Activated T-helper 17 cell treated with anti-CD3 and anti-CD28 coated beads, Interleukin-2, amount 50 U/mL, for 72 hours (primary cell): ENCODE measurements at places on chromosomes 2 and 18. TPM values are rescaled to one million over a fixed set of nuclear protein-coding genes. Genes with fewer than 3 reads are reported as not detected.

DNA sequence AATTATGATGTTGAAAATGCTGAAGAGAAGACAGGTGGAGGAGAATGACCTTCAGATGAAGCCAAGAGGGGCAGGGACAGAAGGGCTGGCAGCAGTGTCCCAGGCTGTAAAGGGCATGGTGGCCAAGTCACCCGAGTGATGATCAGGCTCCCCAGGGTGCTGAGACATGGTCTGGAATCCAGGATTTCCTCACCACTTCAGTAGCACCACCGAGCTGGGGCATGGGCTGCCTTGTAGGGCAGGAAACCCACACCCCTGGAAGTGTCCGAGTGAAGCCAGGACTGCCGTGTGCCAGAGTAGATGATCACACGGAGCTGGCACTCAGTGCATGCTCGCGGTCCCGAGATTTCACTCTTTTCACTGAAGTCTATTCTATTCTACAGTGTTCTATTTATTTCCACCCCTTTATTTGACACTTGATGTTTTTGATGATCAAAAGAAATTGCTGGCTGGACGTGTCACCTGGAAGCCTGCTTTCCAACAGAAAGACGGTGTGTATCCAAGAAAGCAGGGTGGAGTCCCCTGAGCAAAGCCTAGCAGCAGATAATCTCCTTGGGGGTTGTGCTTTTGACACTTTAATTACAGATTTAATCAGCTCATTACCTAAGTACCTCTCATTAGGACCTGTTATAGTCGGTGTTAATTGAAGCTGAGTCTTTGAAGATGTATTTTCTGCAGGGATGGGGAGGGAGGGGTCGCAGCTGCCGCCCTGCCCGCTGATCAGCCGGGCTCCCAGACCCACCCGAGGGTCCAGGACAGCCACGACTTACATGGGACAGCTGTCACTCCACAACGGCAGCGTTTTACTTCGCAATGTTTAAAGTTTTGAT, 92.3 kb downstream of the SEPTIN10 start:
- ATAC-seq = no peak

GRCh38 chr18:74818516-74819175, 221.0 kb downstream of the ZNF407 start:
- ATAC-seq = no peak

DNA sequence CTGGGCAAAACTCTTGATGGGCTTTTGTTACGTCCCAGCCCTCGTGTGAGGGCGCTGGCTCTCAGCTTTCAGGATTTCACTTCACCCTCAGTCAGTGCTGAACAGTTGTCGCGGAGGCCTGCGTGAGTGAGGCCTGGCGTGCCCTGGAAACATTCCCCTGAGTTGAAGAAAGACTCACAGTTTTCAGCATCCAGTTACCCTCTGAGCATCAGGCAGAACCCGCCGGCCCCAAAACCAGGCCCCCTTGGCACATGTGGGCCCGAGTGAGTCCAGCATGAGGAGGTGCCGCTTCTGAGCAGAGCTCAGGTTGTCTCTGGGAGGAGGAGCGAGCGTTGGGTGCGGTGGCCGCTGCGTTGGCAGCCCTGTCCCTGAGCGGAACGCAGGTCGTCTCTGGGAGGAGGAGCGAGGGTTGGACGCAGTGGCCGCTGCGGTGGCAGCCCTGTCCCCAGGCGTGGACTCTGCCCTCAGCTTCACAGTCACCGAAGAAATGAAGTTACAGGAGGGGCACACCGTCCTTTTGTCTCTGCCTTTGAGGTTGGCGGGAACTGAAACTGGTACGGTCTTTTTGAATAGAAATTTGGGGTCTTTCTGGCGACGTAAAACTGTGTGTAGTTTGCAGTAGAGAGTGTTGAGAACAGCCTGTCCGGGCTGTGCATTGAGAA, at the start of gene NEU4:
Gene NEU4 (plus strand): TSS at position 473 of the 662 bp plus-strand sequence. CDS start 5,292 bp downstream, outside the sequence.
- no peak for ATAC-seq

DNA sequence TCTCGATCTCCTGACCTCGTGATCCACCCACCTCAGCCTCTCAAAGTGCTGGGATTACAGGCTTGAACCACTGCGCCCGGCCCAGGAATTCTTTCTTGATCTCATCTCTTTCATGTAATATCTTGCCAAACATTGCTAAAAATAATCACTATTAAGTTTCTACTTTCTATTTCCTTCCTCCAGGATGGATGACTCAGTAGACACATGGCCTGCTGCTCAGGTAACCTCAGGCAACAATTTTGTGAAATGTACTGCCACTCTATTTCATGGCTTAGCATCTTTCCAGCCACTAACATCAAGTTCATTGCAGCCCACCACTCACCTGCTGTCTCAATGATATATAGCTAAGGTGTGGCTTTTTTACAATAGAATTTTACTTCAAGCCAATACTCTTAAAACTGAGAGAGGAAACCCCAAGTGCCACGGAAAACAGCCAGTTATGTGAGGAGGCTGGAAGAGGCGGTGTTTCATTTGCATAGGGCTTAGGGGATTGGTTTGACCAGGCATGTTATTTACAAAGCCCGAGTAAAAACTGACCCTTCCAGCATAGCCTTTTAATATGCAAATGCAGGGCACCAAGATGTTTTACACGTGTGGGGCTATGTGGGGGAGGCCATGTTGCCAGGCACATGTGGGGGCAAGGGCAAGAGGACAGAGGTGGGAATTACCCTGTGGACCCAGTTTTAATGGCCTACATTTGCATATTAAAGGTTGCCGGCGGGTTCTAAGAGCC, 11.3 kb upstream of the SUMO1 start:
- ATAC-seq = no peak

DNA sequence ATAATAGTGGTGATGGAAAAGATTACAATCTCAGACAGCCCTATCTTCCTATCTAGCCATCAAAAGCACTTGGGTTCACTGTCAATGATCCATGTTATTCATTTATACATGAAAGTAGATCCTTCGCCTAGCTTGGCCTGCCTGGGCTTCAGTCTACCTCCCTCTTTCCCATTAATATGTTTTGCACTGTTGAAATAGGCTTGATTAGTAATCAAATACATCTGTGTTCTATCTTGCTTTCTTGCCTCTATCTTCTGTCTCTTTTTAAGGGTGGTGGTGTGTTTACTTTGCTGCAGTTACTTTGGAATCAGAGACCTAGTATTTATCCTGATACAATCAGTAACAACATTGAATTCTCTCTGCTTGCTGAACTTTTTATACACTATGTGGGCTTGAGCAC, 521.2 kb downstream of the TNS1 start:
- ATAC-seq = no peak

GRCh38 chr2:118667964-118668363, 179.5 kb downstream of the EN1 start:
- no peak for ATAC-seq

DNA sequence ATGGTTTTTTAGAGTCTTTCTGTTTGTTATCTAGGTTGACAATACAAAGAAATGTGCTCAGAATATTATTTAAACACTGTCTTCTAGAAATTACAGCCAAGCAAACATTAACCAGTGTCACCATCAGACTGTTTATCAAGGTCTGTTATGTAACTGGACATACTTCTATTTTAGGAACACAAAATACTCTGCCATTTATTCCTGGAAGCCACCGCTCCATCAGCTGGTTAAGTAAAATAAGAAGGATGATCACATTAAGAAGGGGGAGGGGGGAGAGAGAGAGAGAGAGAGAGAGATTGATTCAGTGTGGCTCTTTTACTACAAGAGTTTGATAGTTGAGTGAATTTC, 47.9 kb downstream of the MBP start:
- ATAC-seq = no peak

- no peak for ATAC-seq
Observed at GRCh38 chr2:3267869-3268704, 109.5 kb downstream of the EIPR1 start.

DNA sequence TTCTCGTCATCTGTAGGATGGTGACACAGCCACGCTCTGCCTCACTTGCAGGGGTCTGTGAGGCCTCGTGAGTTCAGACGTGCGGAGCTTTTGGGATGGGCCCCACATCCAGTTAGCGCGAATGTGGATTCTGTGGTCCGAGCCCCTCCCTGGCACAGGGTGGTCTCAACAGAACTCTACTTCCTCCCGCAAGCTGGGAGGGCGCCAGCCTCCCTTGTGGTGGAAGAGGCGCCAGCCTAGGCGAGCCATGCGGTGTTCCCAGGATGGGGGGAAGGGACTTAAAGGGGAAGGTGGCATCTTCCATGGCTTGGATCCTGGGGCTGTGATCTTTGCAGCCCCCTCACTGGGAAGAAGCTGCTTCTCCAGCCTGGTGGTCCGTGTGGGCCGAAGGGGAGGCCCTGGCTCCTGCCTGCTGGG, 1.4 kb downstream of the SNORC start:
- ATAC-seq = no peak

DNA sequence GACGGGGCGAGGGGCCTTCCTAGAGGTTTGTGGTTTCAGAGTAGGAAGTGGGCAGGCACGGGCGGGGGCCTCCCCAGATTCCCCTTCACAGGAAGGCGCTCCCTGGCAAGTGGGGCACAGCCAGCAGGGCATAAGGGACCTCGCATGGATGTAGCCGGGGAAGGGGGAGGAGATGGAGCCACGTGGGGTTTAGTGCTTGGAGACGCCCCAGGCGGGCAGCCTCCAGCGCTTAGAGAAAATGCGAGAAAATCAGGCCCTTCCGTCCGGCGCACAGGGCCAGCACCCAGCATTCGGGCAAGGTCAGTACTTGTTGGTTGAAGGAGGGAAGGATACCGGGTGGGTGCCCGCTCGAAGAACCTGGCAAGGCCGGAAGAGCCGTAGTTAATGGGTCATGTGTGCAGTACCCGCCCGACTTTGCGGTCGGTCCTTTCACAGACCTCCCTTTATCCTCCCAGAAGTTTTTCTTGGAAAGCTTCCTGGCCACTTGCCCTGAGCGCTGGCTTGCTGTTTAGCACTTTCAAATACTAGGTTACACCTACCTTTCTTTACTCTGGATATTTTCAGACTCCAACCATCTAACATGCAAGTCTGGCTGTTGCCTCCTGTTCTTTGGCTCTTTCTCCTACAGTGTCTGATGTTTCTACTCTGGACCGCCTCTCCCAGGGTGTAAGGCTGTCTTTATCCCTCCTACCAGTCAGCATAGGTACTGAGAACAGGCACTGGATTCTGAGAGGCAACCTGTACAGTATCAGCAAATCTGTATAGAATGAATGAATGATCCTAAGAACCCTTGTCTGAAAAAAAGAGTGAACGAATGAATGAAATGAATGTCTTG, 78.1 kb downstream of the CIB4 start:
- no peak for ATAC-seq

- ATAC-seq = no peak
Observed at GRCh38 chr2:168160897-168161296, 86.5 kb downstream of the STK39 start.

DNA sequence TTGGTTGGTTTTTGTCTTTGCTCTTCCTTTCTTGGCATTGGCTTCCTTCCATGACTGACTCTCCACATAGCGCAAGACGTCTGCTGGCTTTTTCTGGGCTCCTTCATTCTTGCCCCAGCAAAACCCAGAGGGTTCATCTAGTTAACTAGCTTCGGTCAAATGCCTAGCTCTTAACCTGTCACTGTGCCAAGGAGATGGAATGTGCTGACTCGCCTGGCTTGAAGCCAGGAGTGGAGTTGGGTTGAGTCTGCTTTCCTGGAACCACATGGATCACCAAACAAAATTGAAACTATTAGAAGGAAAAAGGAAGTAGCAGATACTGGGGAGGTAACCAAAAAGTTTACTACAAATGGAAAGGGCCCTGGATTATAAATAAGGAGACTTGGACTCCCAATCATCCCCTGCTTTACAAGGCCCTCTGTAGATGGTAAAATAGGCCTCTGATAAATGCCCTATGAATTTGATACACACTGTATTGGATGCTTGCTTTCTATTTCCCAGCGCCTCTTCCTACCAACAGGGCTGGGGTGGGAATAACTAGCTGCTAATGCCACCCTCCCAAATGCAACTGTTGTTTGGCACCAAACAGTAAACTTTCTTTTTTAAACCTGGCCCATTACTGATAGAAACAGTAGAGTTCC, 11.3 kb downstream of the MALT1 start:
- ATAC-seq = no peak

DNA sequence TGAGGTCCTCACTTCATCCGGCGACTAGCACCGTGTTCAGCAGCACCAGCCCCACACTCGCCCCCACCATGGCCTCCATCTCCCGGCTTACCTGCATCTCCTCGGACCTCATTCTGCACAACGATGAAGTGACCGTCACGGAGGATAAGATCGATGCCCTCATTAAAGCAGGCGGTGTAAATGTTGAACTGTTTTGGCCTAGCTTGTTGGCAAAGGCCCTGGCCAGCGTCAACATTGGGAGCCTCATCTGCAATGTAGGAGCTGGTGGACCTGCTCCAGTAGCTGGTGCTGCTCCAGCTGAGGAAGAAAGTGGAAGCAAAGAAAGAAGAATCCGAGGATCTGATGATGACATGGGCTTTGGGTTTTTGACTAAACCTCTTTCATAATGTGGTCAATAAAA, 70.5 kb upstream of the MYCN start:
- ATAC-seq = no peak

SNORC gene
- 3.1 TPM for total RNA-seq

CENPA gene
- total RNA-seq = 36.1 TPM

RSAD2 gene
- 2.8 TPM for total RNA-seq

MBD1 gene
- 89.9 TPM for total RNA-seq

C1QL2 gene
- total RNA-seq = not detected
